Progenitor cell of endocrine pancreas (in vitro differentiated cells): ENCODE measurements at places on chromosomes 1 and 21.

DNA sequence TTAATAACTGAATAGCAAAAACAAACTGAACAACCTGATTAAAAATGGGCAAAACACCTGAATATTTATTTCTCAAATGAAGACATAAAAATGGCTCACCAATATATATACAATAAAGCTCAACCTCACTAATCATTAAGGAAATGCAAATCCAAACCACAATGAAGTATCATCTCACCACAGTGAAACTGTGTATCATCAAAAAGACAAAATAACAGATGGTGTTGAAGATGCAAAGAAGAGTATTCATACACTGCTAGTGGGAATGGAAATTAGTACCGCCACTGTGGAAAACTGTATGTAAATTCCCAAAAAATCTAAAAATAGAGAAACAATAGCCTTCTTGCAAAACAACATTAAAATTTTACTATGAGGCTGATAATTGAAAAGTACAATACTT is 1660.1 kb upstream of the B3GALT2 start:
- DNase-seq, result no peak

DNA sequence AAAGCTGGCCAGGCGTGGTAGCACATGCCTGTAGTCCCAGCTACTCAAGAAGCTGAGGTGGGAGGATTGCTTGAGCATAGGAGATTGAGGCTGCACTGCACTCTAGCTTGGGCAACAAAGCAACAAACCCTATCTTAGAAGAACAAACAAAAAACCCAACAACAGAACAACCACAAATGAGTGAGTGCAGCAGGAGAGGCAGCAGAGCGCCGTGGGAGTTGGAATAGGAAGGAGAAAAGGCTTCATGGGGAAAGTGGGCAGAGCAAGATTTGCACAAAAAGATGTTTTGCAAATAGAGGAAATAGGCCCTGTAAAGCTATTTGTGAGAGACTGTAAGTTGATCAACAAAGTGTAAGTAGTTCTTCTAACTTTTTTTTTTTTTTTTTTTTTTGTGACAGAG is 19.6 kb downstream of the SMAP2 start:
- DNase-seq, result no peak

GRCh38 chr1:226034482-226034881 is 28.0 kb upstream of the H3-3A start:
- DNase-seq, result no peak

GRCh38 chr1:192669174-192669573 is 33.2 kb downstream of the RGS13 start:
- no peak for DNase-seq

- DNase-seq, result no peak
These were observed 479.0 kb downstream of the PTBP2 start for GRCh38 chr1:97200595-97200994.

DNA sequence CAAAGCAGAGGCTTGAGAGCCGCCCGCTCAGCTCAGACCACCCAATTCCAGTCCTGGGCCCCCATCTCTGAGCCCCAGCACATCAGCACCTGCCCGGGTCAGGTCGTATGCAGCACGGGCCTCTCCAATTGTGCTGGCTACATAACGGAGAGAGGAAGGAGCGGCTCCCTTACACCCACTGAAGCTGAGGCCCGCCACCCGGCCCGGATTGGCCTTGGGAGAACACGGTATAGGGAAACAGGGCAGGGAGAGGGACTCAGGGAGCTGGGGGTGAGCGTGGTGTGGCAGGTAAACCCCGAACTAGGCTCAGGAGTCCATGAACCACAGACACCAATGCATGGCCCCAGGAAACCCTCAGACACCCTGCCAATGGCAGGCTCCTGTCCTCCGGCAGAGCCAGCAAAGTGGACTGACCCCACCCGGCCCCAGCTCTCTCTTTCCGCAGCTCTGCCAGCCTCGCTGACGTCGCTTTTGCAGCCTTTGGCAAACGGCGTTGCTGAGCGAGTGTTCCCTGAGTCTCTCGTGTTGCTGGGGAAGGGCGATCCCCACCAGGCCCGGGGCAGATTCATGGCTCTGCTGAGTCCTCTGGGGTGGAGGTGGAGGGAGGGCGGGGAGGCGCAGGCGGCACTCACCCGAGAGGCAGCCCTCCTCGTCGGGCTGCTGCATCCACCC is 16.5 kb downstream of the MEGF6 start:
- no peak for DNase-seq

GRCh38 chr1:55689800-55690199 is 474.6 kb upstream of the USP24 start:
- no peak for DNase-seq

DNA sequence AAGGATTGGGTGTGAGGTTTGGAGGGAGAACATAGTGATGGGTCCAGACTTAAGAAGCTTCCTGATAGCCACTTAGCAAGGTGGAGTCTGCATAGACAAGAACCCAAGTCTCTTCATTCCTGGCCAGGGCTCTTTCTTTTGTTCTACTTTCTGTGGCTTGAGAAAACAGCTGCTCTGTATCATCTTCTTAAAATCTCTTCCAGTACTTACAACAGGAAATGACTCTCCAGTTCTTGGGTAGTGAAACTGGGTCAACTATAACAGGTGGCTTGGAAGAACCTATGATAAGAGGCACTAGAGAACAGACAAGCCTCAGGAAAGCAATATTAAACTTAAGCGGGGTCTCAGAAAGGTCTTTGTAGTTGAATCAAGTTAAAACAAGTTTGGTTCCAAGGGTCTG is 148.1 kb upstream of the USP24 start:
- no peak for DNase-seq

DNA sequence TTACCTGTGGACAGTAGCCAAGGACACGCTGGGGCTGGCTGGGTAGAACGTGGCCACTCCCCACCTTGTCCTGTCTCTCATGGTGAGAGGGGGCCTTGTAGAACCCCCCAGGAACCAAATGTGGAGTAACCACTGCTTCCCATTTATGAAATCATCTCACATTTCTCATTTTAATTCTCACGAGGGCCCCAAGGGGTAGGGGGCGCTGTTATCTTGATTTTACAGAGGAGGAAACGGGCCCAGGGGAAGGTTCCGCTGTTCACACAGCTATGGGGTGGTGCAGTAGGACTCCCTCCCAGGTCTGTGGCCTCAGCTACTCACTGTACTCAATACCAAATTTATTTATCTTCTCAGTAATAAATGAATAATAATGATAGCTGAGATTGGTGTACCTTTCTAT is 5.5 kb downstream of the SMPDL3B start:
- DNase-seq, result no peak

GRCh38 chr1:165928075-165928731 is 100.8 kb downstream of the UCK2 start:
- no peak for DNase-seq

GRCh38 chr1:115323366-115324004 is 14.6 kb downstream of the NGF start:
- DNase-seq, result no peak

DNA sequence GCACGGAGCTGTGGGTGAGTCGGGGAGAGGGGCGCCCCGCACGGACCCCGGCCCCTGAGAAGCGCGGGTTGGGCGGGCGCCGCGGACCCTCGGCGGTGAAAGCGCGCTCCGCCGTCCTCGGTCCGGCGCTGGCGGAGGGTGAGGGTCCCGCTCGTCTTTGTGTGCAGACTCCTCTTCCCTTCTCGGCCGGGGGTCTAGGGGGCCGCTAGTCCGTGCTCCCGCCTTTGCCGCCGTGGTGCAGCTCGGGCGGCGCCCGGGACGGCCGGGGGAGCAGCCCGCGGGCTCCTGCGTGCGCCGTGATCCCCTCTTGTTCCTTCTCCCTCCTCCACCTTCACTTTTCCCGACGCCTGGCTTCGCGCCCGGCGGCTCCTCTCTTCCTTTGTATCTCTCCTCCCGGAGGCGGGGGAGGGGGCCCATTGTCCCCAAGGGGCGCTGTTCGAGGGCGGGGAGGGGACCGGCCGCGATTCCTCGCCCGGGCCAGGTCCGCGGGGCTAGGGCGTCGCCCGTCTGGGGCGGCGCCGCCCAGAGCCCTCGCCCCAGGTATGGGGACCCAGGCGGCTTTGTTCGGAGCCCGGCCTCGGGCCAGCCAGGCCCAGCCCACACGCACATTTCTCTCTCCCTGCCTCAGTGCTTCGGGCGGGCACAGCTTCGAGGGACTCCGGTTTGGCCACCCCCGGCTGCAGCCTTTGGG is 519 bp downstream of the FNBP1L start:
- peak; percentile 67 for DNase-seq

DNA sequence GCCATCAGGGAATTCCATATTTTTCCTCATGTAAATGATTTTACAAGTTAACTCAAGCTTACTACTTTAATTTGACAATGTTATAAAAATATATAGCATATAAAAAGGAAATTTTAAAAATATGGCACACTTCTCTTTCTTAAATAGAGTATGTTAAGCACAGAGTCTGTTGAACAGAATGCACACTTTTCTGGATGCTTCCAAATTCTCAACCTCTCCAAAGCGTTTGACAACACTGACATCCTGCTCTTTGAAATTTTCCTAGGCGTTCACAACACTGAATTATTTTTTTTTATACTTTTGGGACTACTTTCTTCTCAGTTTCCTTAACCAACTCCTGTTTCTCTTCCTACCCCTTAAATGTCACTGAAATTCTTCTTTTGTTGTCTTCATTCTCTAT is 117.8 kb upstream of the PLXNA2 start:
- no peak for DNase-seq
